ENCODE measurements at places on chromosomes 16 and 17. TPM values are rescaled to one million over a fixed set of nuclear protein-coding genes. Genes with fewer than 3 reads are reported as not detected.

- DNase-seq: no peak
Measured at GRCh38 chr17:7034955-7035590, 742 bp upstream of the SLC16A13 start.

- peak; percentile 45 for DNase-seq
Measured at GRCh38 chr17:49565948-49566491, 9.7 kb upstream of the NXPH3 start.

- DNase-seq: peak; percentile 88
Measured at GRCh38 chr16:13110124-13110796, 208.9 kb downstream of the SHISA9 start.

- DNase-seq: no peak
Measured at GRCh38 chr17:54882371-54882770, 18.3 kb upstream of the TOM1L1 start.

- DNase-seq: no peak
Measured at GRCh38 chr16:66399930-66400329, 27.2 kb upstream of the BEAN1 start.

GRCh38 chr17:79231766-79232287, 157.2 kb downstream of the ENGASE start:
- no peak for DNase-seq

- DNase-seq: peak; percentile 69
Measured at GRCh38 chr17:75878174-75878998, at the start of gene TRIM47. Gene TRIM47, minus strand, starts transcription at chr17:75878581. Its CDS starts 33 bp downstream, at chr17:75878548.

- no peak for DNase-seq
Measured at GRCh38 chr17:49691086-49691676, 13.3 kb upstream of the SPOP start.

GRCh38 chr17:59512844-59513385, 52.5 kb upstream of the DHX40 start:
- no peak for DNase-seq

DNA sequence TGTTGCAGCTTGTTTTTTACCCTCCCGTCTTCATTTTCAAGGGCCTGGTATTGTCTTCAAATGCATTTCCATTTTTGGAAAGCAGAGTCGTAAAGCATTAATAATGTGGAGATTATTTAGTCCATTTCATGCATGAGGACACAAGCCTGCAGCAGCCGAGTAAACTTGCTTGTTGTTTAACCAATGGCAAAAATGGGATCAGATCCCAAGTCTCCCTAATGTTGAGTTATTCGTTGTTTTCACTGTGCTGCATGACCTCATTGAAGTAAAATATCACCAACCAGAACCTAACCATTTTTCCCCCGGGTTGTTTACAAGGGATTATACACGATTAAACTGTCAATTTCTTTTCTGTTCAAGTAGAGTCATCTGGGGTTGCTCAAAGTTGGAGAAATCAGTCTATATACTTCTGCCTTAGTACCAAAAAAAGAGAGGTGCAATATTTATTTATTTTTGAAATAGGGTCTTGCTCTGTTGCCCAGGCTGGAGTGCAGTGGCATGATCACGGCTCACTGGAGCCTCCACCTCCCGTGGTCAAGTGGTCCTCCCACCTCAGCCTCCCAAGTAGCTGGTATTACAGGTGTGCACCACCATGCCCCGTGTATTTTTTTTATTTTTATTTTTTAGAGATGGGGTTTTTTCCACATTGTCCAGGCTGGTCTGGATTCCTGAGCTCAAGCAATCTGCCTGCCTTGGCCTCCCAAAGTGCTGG, 12.4 kb downstream of the AMZ2 start:
- peak; percentile 65 for DNase-seq

Gene GCGR
- 9.3 TPM for total RNA-seq

Gene TLCD2
- 6.2 TPM for total RNA-seq

Gene LDHD
- 14.7 TPM for total RNA-seq

Gene RHBDF1
- total RNA-seq: 33.1 TPM

Gene KRTAP4-4
- not detected for total RNA-seq

Gene PRSS53
- 2.6 TPM for total RNA-seq

Gene PIRT
- not detected for total RNA-seq

Measured in kidney (tissue), 22 donors.